ENCODE measurements at places on chromosomes 3 and 15.

DNA sequence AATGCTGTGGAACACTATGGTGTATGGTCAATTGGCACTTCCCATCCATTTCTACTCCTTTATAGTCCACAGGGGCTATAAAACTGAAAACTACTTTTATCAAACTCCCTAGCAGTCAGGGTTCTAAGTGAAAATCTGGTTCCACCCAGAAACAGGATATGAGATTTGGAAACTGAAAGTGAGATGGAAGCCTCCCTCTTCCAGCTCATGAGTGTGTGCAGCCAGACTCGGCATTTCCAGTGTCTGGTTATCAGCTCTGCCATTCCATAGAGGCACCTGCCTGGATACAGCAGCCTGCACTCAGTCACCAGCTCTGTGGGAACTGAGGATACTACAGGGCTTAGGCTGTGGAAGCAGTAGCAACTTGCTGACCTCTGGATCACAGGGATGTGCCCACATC lies 14.7 kb upstream of the PLA2G4F start:
- DNase-seq = no peak

DNA sequence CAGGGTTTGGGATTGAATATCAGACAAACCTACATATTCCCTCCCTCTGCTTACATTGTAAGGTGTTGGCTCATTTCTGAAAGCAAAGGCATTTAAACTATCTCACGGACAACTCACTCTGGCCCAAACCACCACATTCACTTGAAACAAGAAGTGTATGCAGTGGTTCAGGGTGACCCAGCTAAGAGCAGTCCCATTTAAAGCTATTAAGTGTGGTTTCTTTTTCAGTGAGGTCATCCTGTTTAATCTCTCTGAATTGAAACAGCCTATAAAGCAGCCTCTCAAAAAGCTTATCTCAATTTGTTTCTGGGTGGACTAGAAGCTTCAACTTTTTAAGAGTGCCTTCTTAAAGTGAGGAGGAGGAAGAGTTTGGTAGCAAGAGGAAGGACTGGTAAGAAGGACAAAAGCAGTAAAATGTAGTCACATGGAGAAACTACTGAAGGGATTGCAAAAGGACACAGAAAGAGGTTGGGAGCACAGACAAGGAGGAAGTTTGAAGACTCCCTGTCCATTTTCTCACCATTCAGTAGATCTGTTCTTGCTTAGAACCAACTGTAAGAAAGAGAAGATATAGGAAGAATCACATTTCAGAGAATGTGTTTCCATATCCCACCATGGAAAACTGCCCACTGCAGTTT lies 151.6 kb downstream of the TMCO5A start:
- no peak for DNase-seq

- DNase-seq = no peak
These were observed 25.9 kb downstream of the TMCC1 start for GRCh38 chr3:129867506-129868124.

DNA sequence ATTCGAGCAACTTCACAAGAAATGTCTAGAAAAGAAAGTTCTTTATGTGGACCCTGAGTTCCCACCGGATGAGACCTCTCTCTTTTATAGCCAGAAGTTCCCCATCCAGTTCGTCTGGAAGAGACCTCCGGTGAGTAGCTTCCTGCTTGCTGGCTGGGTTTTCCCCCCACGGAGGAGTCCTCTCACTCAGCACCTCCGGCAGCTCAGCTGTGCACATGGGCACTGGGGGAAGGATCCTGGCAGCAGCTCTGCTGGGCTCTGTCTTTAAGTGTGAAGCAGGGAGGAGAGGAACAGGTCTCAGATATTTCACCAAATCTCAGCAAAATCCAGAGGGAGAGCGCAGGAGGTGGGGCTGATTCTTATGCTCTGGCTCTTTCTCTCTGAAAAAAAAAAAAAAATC lies 684 bp downstream of the CAPN3 start:
- DNase-seq = no peak

DNA sequence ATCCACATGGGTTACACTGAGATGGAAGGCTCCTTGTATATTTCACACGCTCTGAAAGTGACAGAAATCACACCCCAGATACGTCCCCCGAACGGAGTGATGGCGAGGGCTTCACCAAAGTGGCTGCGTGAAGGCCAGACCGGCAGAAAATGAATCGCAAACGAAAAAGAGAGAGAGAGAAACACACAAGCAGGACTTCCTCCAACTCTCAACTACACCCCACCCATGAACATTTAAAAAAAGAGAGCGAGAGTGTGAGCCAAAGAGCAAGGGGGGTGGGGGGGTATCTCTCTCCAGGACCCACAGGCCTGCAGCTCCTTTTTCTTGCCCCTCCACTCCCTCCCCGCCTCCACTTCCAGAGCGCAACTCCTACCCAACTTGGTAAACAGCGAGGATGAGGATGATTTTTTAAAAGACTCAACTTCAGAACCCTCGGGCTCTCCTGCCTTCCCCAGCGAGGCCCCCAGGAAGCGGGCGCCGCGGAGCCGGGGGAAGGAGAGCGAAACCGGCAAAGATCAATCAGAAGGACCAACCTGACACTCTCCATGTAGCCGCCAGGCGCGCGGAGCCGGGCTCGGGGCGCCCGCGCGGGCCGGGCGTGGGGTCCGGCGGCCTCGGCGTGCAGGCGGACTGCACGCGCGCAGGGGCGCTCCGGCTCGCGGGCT lies 519.1 kb downstream of the FOXP1 start:
- peak; percentile 45 for DNase-seq

- no peak for DNase-seq
These were observed 127.9 kb downstream of the C3orf70 start for GRCh38 chr3:185024966-185025365.

DNA sequence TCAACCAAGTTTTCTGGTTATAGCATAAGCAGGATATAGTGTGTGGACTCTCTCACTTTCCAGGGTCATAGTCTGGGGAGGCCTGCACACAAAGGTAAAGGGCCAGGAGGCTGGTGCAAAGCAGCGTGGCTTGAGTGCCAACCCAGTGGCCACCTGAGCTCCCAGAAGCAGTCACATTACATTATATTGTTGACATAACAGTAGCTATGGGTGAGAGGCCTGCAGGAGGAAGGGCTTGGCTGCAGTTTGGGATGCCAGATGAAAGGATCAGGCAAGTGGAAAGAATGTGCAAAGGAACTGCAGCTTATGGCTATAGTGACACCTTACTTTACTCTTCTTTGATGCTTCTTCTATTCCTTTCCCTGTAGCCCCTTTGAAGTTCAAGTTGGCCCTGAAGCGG lies 96.5 kb downstream of the FLNB start:
- no peak for DNase-seq

DNA sequence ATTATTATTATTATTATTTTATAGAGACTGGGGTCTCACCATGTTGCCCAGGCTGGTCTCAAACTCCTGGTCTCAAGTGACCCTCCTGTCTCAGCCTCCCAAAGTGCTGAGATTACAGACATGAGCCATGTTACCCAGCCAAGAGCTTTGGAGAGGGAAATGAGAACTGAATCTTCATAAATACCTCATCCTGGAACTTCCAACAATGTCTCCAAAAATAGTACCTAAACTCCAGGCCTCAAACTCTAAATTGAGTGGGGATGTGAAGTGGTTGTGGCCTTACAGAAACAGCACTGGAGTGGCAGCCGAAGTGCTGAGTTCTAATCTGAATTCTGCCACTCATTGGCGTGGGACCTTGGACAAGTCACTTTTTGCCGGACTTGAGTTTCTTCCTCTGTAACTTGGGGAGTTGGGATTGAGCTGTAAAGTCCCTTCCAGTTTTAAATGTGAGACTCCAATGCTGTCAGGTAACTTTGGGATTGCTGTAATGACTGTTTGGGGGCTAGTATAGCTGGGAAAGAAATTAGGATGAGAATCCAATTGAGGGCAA lies 10.0 kb upstream of the SRP14 start:
- no peak for DNase-seq

GRCh38 chr15:85336880-85337279 lies 43.5 kb upstream of the AKAP13 start:
- DNase-seq = no peak

DNA sequence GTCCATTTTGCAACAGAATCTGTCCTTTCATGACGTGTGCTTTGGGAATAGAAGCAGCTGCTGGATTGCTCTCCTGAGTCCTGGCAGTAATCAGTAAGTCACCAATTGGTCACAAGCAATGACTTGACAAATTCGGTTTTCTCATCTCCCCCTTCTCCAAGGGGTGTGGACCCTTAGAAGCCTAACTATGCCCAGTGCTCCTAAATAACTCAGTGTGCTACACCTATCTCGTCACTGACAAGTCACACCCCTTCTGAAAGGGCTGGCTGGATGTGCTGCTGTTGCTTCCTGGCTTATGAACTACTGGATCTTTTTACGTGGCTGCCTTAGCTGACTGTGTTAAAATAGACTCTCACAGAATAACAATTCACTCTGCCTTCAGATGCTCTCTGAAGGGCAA lies 1351.5 kb downstream of the ZPLD1 start:
- no peak for DNase-seq

- DNase-seq = no peak
These were observed 119.5 kb downstream of the CHST2 start for GRCh38 chr3:143239031-143239430.

- DNase-seq = no peak
These were observed 21.7 kb downstream of the PPP4R2 start for GRCh38 chr3:73018298-73018697.

DNA sequence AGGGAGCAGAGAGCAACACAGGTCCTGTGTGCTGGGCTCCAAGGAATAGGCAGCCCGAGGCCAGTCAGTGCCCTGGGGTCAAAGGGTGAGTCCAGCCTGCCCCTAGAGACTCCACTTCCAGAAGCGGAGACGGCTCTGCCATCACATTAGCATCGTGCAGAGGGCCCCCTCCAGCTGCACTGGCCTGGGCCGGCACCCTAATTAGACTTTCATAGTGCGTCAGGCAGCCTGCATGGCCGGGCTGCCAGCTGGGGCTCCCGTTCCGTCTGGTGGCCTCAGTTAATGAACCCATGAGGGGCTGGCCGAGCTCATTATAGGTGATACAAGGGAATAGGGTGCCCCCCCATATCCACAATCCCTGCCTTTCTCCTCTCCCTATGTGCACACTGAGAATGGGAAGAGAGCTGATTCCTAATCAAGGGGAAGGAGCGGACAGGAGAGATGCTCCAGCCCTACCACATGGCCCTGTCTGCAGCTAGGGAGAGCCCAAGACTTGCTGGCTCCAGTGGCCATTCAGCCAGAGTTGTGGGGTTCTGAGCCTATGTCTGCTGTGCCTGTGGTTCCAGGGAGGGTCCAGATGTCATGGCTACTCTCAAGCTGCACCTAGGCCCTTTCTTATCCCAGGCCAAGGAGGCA lies 128.0 kb downstream of the SRGAP3 start:
- no peak for DNase-seq

DNA sequence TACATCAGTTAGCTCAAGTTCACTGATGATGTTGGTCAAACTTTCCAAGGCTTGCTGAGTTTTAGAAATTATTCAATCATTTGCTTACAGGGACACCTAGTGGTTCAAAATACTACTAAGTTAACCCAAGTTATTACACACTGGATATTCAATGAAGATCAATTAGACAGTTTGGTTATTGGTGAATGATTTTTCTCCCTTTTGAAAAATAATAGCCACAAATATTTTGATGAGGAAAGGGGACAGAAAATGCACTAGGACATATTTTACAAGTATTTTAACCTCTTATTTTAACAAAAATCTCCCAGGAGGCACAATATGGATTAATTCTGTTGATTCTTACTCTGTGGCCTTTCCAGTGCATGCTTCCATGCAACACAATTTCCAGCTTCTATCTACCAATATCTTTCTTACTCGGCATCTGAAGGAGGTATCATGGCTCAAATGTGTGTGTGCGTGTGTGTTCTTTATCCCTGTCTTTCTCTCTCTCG lies 20.1 kb upstream of the GOLGA6L2 start:
- no peak for DNase-seq

DNA sequence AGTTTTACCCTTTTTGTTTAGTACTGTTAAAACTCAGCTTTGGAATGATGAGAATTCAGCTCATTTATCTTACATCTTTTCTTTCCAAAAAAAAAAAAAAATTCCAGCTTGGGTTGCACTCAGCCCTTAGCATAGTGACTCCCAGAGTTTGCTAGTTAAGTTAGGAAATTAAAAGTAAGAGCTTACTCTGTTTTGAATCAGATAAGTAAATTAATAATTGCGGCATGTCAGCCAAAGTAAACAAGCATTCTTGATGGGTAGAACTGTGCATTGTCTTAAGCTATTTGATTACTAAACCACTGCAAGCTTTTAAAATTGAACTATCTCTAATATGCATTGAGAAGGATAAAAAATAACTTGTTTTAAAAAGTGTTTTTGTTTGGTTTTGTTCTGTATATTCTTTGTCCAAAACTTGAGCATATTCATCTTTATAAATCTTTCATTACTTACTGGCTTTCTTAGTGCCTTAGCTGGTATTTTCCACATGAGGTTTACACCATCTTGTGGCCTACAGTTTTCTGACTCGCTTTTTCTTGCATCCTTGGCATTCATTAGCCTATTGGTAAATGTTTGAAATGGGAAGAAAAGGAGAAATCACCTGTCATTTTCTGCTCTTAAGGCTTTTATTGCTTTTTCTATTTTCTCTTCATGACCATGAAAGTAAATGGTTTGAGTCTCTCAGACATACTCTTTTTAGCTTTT lies 107.6 kb downstream of the FILIP1L start:
- DNase-seq = no peak

DNA sequence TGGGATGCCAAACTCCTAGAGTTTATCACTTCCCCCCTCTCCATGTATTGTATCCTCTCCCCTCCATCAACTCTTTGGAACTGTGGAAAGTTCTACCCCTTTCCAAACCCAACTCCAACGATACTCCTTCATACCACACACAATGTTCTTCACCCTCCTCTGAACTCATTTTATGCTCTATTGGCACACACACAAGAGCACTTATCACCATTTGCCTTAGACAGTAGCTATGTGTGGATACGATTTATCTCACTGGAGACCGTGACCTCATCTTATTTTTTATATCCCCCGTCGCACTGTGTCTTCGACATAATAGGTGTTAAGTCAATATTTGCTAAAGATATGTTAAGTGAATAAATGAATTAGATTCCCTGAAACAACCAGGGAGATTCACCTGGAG lies 316.5 kb upstream of the PROK2 start:
- no peak for DNase-seq

DNA sequence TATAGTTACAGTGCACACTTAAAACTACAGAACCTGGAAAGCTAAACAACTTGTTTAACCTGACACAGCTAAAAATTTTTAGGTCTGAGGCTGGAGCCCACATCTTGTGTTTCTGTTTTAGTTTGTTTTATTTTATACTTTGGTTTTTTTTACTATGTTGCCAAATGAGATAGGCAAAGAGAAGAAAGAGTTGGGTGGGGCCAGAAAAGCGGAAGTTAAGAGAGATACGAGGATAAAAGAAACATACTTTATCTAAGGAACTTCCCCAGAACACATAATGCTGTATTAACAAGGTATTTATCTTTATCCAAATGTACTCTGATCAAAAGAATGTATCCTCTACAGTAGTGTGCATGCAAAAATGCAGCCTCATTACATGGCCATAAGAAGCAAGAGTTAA lies 1145.7 kb downstream of the EPHA3 start:
- DNase-seq = no peak

GRCh38 chr3:43996379-43997301 lies 245.0 kb upstream of the TOPAZ1 start:
- DNase-seq = no peak

DNA sequence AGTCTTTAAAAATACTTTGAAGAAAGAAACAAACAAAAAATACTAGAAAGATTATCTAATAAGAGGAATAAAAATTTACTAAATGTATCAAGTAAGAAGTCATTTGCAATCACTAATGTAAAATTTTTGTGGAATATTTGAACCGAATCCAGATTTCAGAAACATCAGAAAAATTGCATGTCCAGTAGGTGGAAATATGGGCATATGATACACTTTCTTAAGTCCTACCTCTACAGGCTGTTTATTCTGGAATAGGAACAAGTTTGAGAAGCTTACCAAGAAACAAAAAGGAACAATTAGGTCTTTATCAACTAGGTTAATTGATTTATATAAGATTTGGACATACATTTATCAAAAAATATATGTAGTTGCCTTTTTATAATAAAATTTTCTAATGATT lies 292.9 kb upstream of the ROBO1 start:
- no peak for DNase-seq
